Epithelial cell of proximal tubule (primary cell): ENCODE measurements at places on chromosomes 4 and X.
A peak's percentile ranks its signal among the peaks of the same experiment; 100 is the strongest.

DNA sequence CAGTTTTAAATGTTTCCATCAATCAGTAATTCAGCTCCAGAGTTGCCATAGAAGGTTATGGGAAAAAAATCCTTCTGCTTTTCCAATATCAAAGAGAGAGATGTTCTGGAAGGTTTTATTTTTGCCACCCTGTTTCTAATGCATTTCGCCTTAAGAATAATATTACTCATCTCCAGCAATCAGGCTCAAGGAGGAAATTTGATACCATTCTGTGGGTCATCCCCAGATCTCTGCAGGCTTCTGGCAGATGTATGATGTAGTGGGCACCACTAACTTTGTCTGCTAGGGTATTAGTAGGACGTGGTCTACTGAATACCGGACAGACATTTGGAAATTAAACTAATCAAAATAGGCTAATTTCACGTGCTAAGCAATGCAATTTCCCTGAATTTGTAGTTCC lies 645.4 kb upstream of the TENM3 start:
- DNase-seq: no peak

GRCh38 chrX:13120017-13120416 lies 75.6 kb upstream of the FAM9C start:
- DNase-seq: no peak

DNA sequence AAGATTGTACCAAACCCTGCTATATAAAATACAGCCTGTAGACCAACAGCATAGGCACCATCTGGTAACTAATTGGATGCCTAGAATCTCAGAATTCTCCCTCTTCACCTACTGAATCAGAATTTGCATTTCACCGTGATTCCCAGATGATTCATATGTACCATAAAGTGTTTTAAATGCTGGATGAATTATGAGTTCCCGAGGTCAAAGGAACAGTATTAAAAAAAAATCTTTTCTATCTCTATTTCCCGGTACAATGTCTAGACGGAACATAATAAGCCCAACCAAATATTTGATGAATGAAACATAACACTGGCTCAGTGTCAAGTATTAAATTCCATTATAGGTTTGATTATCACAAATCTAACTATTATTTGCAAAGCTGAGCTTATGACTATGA lies 280.0 kb downstream of the ANKRD50 start:
- no peak for DNase-seq

DNA sequence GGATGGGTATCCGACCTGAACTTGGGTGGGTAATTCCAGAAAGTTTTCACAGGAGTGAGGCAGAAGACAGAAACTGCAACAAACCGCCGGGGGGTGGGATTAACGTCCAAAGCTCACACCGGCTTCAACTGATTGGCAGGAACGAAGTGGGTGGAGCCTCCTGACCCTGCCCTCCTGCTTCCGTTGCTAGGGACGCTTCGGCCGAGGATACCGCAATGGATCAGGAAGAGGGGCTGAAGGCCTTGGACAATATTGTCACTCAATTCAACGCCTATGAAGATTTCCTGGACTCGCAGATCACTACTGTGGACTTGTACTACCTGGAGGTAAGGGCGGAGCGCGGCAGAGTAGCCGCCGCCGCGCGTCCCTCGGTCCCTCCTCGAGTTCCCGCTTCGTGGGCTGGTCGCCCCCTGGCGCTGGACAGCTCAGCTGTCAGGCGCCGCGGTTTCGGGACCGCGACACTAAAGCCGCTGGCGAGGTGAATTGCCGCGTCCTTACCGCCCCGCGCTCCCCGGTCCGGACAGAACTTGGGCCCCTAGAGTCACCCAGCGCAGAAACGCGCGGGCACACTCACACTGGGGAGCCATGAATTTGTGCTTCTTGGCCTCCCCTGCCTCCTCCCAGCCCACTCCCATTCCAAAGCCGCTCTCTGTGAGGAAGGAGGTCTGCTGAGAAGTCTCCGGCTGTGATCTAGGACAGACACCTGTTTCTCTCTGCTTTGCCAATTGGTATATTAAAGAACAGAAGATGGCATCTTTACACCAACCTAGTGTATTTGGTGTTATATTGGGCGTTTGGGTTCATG lies at the start of gene CFAP299:
TSS of gene CFAP299 (plus strand) at position 177 of the 805 bp plus-strand sequence.
- DNase-seq: peak; percentile 54

DNA sequence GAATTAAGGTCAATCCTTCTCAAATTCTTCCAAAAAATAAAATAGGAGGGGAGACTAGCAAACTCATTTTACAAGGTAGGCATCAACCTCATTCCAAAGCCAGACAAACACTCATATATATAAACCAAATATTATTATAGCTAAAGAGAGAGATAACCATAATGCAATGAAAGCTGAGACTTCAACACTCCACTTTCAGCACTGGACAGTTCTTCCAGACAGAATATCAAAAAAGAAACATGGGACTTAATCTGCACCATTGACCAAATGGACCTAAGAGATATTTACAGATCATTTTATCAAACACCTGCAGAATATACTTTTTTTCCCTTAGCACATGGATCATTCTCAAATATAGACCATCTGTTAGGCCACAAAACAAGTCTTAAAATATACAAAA lies 15.5 kb upstream of the EDA2R start:
- DNase-seq: no peak

GRCh38 chr4:85861064-85861765 lies 386.3 kb downstream of the ARHGAP24 start:
- DNase-seq: no peak

DNA sequence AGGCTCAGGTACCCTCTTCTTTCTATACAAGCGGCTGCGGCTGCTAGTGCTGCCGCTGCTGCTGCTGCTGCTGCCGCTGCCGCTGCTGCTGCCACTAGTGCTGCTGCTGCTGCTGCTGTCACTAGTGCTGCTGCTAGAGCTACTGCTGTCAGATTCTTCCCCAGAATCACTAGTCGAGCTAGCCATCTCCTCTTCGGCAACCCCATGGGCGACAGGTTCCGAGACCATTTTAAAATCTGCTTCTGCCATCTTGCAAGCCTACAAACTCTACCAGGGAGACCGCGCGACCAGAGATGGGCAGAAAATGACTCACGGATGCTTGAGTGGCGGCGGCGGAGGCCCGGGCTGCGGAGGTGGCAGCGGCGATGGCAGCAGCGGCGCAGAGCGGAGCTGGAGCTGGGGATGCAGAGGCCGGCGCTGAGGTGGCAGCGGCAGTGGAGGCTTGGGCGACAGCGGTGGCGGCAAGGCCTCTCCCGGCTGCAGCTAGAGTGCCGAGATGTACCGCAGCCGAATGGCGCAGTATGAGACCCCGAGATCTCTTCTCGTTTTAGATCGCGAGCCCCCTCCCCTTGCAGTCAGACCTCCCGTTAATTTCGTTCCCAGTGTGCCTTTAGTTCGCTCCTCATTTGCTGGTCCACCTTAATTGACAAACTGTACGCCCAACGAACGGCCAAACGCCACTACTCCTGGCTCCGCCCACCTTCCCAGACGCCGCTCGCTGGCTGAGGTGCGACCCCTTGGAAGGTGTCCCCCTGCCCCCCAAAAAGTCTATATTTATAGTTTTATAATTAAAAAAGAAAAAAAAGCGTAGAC lies at the start of gene NAP1L3:
TSS of gene NAP1L3 (minus strand) at position 523 of the 813 bp plus-strand sequence. CDS start at position 249, 274 bp downstream.
- DNase-seq: no peak

GRCh38 chr4:74230902-74231499 lies 73.1 kb downstream of the MTHFD2L start:
- DNase-seq: peak; percentile 50

DNA sequence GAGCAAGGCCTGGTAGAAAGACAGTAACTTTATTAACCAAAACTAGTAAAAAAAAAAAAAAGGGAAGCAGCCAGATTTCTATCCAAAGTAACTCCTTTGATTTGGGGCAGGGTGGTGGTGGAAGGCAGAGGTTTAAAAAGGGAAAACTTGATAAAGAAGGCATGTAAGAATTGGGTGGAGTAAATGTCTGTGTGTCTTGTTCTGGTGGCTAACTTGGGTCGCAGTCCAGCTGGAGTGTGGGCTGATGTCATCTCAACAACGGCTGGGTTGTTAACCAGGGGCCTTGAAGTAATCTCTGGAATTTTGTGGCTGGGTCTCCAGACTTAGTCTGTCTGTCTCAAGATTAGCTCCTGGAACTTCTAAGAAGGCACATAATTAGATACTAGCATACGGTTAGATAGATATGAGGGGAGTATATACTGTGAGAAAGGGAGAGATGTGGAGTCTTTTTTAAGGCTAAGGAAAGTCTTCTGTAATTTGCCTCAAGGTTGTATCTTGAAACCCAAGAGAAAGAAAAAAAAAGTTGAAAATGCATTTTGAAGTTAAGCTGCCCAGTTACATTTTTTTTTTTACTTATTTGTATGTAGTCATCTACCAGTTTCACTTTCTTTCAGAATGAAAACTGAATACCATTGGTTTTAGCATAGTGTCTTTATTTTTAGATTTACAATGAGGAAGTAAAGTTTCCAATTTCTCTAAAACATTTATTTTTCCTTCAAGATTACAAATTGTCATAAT lies 48.3 kb downstream of the MTHFD2L start:
- DNase-seq: peak; percentile 38

- DNase-seq: no peak
These were observed 517.2 kb upstream of the ADGRL3 start for GRCh38 chr4:60682901-60683300.

DNA sequence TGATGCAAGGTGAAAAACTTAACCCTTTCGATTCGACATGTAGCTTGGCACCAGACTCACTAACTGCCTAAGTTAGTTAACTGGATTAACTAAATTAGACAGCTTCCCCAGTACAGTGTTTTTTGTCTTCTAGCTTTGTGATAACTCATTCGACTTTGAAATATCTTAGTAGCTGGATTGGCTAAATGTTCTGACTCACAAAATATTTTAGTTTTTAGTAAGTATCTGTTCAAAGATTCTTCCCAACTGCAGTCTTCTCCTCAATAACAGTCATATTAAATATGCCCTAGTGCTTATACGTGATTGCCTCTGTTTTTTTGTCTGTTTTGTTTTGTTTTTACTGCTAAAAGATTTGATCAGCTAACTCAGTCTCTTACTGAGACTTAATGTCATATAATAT lies 102.9 kb downstream of the KCNIP4 start:
- DNase-seq: no peak

GRCh38 chr4:21327976-21328700 lies 620.4 kb downstream of the KCNIP4 start:
- no peak for DNase-seq

DNA sequence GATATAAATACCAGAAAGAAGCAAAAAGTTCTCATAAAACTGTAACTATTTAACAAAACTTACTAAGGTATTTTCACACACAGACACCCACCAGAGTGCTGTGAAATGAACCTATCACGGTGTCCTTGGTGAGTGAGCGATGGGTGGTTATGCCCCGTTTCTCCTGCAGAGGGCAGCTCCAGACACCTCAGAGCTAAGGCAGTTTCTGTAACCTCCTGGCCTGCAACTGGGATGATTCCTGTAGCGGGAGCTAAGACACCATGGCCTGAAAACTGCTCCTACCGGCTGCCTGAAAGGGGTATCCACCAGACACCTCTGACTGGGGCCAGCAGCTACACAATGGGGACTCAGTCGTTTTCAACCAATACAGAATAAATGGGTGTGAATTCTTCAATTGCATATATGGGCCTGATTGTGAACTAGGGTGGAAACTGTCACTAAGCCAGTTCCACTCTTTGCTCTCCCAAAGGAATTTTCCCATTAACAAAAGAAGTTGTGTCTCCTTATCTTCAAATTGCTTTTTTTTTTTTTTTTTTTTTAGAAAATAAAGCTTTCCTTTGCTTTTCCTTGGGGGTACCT lies 2375.8 kb upstream of the TENM3 start:
- peak; percentile 13 for DNase-seq

- no peak for DNase-seq
These were observed 637.6 kb upstream of the EPHA5 start for GRCh38 chr4:66307641-66308438.

GRCh38 chr4:57448901-57449300 lies 338.7 kb upstream of the IGFBP7 start:
- no peak for DNase-seq

DNA sequence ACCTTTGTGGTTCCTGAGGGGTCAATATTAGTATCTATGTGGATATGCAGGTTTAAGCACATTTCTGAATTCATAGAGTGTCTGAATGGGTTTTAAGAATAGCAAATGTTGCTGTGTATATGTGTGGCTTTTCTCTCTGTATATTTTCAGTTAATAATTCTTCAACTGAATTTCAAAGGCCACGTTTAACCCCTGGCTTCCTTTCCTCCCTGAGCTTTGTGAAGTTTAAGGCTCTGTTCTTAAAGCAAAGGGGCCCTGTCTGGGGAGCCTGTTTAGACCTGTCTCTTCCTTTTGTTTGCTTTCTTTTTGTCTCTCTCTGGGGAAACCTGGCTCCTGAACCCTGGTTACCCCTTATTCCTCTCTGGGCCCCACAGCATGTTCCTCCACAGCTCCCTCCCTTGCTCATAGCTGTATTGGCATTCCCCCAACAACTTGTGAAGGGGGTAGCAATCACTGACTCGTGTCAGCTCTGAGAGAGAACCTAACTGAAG lies 139.1 kb downstream of the COL4A6 start:
- no peak for DNase-seq

DNA sequence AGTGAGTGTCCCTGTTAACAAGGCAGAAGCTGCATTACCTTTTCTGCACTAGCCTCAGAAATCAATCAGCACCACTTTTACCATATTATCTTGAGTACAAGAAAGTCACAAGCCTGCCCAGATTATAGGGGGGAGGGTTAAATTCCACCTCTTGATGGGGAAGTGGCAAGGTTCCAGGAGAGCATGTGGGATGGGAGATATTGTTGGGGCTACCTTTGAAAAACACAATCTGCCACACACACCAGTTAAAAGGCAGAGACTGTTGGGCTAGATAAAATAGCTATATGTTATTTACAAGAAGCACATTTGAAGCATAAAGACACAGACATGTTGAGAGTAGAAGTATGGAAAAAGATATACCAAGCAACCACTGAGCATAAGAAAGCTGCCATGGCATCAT lies 6.6 kb upstream of the AVPR2 start:
- DNase-seq: no peak

GRCh38 chrX:31590581-31591114 lies 518.8 kb upstream of the FTHL17 start:
- no peak for DNase-seq

DNA sequence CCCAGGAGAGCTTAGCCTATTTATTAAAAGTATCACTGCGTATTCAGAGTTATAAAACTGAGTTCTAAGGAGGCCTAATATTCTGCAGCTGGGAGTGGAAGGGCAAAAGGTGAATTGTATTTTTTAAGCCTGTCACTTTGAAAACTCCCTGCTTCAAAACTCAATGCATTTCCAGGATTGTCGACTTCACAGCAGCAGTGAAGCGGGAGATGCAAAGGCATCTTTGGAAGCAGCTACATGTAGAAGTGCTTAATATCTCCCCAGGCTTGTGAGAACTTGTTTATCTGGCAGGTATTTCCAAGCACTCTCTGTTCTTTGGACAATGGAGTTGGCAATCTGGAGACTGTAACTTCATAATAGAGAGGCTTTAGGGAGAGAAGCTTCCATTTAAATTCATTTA lies 717.5 kb upstream of the SLIT2 start:
- DNase-seq: no peak

- no peak for DNase-seq
These were observed 17.6 kb upstream of the KIAA1210 start for GRCh38 chrX:119145241-119145653.
